Activated T-helper 2 cell treated with anti-CD3 and anti-CD28 coated beads, Interferon-gamma antibody, Interleukin-2, Interleukin-4, amounts not matched to agents 10 μg/mL and 5 μg/mL and 100 μg/mL, durations not matched to agents 14 hours and 24 hours and 36 hours (primary cell): ENCODE measurements at places on chromosomes 6 and 20. TPM values are rescaled to one million over a fixed set of nuclear protein-coding genes. Genes with fewer than 3 reads are reported as not detected.

The SLC22A2 gene
- not detected in 2 replicates for total RNA-seq

The TRIM10 gene
- 0.09 TPM in 1 of 2 replicates, not detected in the other for total RNA-seq

The SLC26A8 gene
- total RNA-seq: not detected in 2 replicates

The C20orf144 gene
- 0.27 and 0.28 TPM in 2 replicates for total RNA-seq

The CRISP1 gene
- total RNA-seq: not detected in 2 replicates

The LRFN2 gene
- not detected in 2 replicates for total RNA-seq

The CRISP3 gene
- not detected in 2 replicates for total RNA-seq

The JPH2 gene
- total RNA-seq: 0.11 TPM in 1 of 2 replicates, not detected in the other

The PLN gene
- not detected in 2 replicates for total RNA-seq

The MCHR2 gene
- total RNA-seq: not detected in 2 replicates

The METTL24 gene
- not detected in 2 replicates for total RNA-seq

The BPI gene
- total RNA-seq: not detected in 2 replicates

The BHLHE23 gene
- total RNA-seq: not detected in 2 replicates

The SLC17A3 gene
- 1.6 TPM in 2 replicates for total RNA-seq

The CAGE1 gene
- 0.16 TPM in 2 replicates for total RNA-seq

The DDO gene
- not detected in 2 replicates for total RNA-seq

The TINAG gene
- not detected in 2 replicates for total RNA-seq

The MEI4 gene
- total RNA-seq: not detected in 2 replicates

The CDH26 gene
- total RNA-seq: 0.30 and 0.85 TPM in 2 replicates

The CLPSL2 gene
- not detected in 2 replicates for total RNA-seq

The TUBB1 gene
- total RNA-seq: not detected in 2 replicates

The DEFB126 gene
- total RNA-seq: not detected in 2 replicates

The HLA-DMB gene
- total RNA-seq: 1.3 and 1.4 TPM in 2 replicates

The PACSIN1 gene
- not detected in 2 replicates for total RNA-seq

The RIPOR3 gene
- not detected in 2 replicates for total RNA-seq

The RHAG gene
- total RNA-seq: not detected in 2 replicates

The STMN3 gene
- 6.5 and 7.1 TPM in 2 replicates for total RNA-seq

The OSBPL2 gene
- total RNA-seq: 29.3 and 29.9 TPM in 2 replicates

The PSMB8 gene
- total RNA-seq: 352 and 368 TPM in 2 replicates

The SULF2 gene
- 0.48 and 1.7 TPM in 2 replicates for total RNA-seq

The ATXN1 gene
- 66.5 and 69.1 TPM in 2 replicates for total RNA-seq

The SMPDL3A gene
- 1.3 and 1.6 TPM in 2 replicates for total RNA-seq

The KIF6 gene
- 0.21 and 0.25 TPM in 2 replicates for total RNA-seq

The TRAPPC3L gene
- total RNA-seq: not detected in 2 replicates

The CYP24A1 gene
- not detected in 2 replicates for total RNA-seq

The TSPYL1 gene
- 41.1 and 42.3 TPM in 2 replicates for total RNA-seq

The SIRPD gene
- 0.37 TPM in 1 of 2 replicates, not detected in the other for total RNA-seq

The BMP6 gene
- 0.78 and 1.1 TPM in 2 replicates for total RNA-seq

The HLA-A gene
- 1,569 and 1,592 TPM in 2 replicates for total RNA-seq

The SLC35A1 gene
- total RNA-seq: 10.5 and 11.1 TPM in 2 replicates

The SLC52A3 gene
- not detected in 2 replicates for total RNA-seq

The VIP gene
- total RNA-seq: not detected in 2 replicates

The LAMP5 gene
- not detected in 2 replicates for total RNA-seq

The BACH2 gene
- 88.8 and 89.7 TPM in 2 replicates for total RNA-seq

The MLIP gene
- not detected in 2 replicates for total RNA-seq

The HLA-G gene
- total RNA-seq: 1.1 and 1.2 TPM in 2 replicates

The ISM1 gene
- 3.9 and 4.0 TPM in 2 replicates for total RNA-seq

The STX11 gene
- 19.2 and 19.7 TPM in 2 replicates for total RNA-seq

The POU5F1 gene
- not detected in 2 replicates for total RNA-seq

The TRDN gene
- total RNA-seq: not detected in 2 replicates

The GCLC gene
- 26.9 and 28.0 TPM in 2 replicates for total RNA-seq

The CCN5 gene
- total RNA-seq: not detected in 2 replicates

The OOEP gene
- 0.46 TPM in 1 of 2 replicates, not detected in the other for total RNA-seq

The LPA gene
- not detected in 2 replicates for total RNA-seq

The OR2H2 gene
- total RNA-seq: not detected in 2 replicates
